Naive B cell (primary cell): ENCODE measurements at places on chromosomes 7 and 10.

DNA sequence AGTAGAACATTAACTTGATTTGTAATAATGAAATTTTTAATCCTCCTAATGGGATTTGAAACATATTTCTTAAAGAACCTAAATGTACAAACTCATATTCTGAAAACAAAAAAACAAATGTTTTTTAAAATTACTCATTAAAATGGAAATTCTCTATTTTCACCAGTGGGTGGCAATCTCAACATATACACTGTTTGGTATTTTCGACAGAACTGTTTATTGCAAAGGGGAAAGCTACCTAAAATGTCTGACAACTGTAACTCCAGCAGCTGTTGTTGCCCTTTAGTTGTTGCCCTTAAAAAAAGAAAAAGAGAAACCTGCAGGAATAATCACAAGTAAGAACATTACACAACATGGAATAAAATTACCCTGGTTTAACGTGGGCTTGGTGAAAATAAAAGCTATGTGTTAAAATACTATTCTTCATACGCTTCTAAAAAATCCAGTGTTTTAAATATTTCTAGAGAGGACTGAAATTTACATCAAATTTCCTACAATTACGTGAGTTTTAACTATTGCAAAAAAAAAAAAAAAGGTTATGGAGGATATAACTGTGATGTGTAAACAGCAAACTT, 54.5 kb downstream of the COL1A2 start:
- peak; percentile 25 for DNase-seq
- H3K36me3 ChIP-seq = no peaks in the 10 kb centered on the region
- peaks cover 8% of the 10 kb centered on the region for H3K27me3 ChIP-seq
- no peak overlapping the region for H3K27ac ChIP-seq
- H3K4me1 ChIP-seq = no peaks in the 10 kb centered on the region

DNA sequence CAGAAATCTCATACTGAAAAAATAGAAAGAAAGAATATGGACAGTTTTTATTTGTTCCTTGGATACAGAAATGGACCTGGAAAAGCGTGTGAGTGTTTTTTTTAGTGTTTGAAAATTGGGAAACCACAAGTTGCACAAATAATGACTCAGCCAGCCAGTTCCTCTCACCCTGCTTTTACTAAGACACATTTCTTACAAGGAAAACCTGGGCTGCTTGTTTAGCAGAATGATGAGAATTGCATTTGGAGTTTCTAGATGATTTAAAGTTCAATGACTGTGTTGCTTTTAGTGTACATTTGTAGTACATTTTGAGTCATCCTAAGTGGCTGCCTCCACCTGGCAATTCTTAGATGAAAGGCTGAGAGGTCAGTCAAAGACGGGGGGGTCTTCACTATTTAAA, 218.7 kb downstream of the ABCA13 start:
- no peaks in the 10 kb centered on the region for H3K4me1 ChIP-seq
- H3K4me3 ChIP-seq = no peak overlapping the region
- no peaks in the 10 kb centered on the region for H3K36me3 ChIP-seq
- no peaks in the 10 kb centered on the region for H3K27me3 ChIP-seq
- DNase-seq = no peak

GRCh38 chr7:152862856-152863255, 103.3 kb downstream of the ACTR3B start:
- no peak for DNase-seq
- no peak overlapping the region for H3K4me3 ChIP-seq
- peaks cover 19% of the 10 kb centered on the region for H3K4me1 ChIP-seq
- H3K27ac ChIP-seq = no peak overlapping the region

GRCh38 chr10:88205842-88206446, 342.5 kb downstream of the PTEN start:
- H3K4me1 ChIP-seq = no peaks in the 10 kb centered on the region
- H3K36me3 ChIP-seq = no peaks in the 10 kb centered on the region
- no peaks in the 10 kb centered on the region for H3K27me3 ChIP-seq
- no peak overlapping the region for H3K4me3 ChIP-seq
- no peak overlapping the region for H3K27ac ChIP-seq

- peaks cover 8% of the 10 kb centered on the region for H3K4me1 ChIP-seq
- no peaks in the 10 kb centered on the region for H3K36me3 ChIP-seq
- H3K4me3 ChIP-seq = no peak overlapping the region
- no peak for DNase-seq
Observed at GRCh38 chr7:39410582-39410981, 155.6 kb upstream of the YAE1 start.

DNA sequence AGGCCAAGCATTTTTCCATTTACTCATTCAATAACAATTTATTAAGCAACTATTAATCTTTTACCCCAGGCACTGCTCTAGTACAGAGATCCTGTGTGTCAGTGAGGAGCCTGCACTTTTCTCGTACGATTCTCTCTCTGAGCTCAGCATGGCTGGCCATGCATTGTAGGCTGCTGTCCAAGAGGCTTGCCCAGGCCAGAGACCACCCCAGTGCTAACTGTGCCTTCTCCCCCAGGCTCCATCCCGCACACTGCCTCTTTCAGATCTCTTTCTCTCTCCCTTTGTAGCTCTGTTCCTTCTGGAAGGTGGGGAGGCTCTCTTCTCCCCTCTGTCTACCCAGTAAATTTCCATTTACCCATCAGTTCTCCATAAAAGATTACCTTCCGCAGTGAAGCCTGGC, 101.0 kb upstream of the IKZF1 start:
- no peaks in the 10 kb centered on the region for H3K36me3 ChIP-seq
- H3K27me3 ChIP-seq = no peaks in the 10 kb centered on the region
- no peak for DNase-seq
